ENCODE measurements at places on chromosomes 11 and 22.

GRCh38 chr11:70505761-70506657, 107.7 kb downstream of the CTTN start:
- no peak for DNase-seq

DNA sequence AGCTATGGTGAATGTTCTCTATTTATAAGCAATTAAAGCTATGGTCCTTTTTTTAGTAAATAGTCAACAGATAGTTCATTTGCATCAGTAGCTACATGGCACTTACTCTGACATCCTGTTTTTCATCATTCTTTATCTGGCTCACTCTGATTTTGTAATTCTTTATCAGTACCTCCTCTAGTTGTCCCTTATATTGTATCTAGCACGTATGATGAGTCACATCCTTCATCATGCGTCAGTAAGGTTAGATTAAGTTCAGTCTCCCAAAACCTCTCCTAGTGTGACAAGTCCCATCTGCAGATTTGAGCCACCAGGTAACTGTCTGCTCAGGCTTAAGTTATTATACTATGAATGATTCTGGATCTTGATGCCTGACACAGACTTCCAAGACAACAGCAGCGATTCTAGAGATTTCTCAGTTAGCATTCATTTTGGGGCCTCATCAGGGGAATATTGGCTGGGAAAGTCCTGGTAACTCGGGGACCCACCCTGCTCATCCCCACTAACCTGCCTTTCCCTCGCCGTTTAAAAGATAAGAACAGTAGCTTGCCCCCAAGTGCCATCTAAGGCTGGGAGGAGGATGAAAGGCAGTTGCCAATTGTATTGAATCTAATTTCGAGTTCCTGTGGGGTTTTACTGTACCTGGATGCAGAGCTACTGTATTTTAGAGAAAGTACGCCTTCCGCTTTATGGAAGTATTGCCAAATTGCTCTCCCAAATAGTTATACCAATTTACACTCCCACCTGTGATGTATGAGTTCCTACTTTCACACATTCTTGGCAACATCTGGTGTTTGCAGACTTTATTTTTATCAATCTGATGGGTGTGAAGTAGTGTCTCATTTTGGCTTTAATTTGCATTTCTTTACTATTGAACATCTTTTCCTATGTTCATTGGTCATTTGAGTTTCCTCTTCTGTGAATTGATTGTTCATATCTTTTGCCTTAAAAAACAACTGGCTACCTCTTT, 55.9 kb downstream of the ZC3H12C start:
- DNase-seq, result no peak

DNA sequence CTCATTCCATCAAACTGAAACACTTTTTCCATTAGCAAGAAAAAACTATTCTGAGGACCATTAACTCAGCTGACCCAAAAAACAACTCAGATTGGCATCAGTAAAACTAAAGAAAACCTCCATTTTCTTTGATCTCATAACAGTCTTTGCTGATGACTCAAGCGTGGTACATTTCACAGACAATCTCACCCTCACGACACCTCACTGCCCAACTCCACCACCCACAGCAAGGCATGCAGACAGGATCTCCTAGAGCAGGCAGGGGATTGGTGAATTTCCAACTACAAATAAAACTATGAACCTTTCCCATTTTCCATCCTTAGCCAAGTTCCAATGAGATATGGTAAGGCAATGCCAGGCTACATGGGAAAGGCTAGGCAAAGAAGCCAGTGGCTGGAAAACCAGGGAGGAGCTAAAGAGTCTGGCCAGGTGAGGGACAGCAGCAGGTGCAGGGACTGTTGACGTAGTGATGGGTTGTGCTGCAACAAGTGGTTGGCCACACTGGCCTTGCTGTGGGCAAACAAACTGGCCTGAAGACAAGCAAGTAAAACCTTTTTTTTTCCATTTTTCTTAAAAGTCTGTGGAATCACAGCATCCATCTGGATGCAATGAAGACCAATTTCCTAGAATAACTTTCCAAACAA, 97.2 kb downstream of the SERGEF start:
- no peak for DNase-seq

- no peak for DNase-seq
These were observed 66.0 kb downstream of the WNT7B start for GRCh38 chr22:45910928-45911467.

DNA sequence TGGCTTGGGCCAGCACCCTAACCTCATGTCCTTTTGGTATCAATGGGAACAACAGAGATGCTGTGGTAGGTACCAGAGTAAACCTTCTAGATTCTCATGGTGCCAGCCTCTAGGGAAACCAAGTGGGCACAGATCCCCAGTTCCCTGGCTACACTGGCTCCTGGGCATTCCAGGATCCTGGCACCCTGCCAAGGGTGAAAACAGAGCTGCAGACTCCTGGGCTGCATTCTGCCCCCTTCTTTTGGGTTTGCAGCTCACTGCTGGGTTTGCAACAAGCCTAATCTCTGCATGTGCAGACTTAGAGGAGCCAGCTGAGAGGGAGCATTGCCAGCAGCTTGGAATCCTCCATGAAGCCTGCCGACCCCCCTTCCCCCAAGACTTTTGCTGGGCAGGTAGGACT, 30.6 kb downstream of the PRDM11 start:
- DNase-seq, result no peak

GRCh38 chr11:45453721-45454120, 167.6 kb upstream of the SYT13 start:
- no peak for DNase-seq

DNA sequence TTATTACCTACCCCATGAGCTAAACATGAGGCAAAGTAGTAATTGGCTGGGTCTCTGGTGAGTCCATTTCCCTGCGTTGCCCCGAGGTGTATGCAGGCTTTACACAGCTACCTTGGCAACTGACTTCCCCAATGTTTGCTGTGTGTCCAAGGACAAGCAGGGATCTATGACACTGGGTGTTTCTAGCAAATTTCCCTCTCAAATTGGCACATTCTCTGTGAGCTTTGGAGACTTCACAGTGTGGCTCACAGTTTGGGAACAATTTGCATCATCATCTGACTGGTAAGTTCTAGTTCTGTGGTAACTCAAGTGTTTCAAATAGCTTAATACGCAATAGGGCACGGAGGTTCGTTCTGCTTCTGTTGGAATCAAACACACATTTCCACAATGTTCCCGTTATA, 12.5 kb downstream of the NNMT start:
- no peak for DNase-seq

DNA sequence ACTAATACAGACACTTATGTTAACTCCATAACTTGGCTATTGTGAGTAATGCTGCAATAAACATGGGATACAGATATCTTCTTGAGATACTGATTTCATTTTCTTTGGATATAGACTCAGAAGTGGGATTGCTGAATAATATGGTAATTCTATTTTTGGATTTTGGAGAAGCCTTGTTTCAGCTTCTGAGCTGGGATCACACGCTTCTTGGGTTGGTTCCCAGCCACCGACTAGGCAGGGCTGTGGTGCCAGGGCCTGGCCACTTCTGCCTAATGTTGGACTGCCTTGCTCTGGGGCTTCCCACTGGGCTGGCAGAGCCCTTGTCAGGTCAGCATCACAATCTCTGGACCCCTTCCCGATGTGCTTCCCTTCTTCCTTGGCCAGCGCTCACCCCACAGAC, 14.0 kb upstream of the MCHR1 start:
- DNase-seq, result no peak

GRCh38 chr11:61930933-61931332, 13.6 kb upstream of the RAB3IL1 start:
- DNase-seq, result no peak

DNA sequence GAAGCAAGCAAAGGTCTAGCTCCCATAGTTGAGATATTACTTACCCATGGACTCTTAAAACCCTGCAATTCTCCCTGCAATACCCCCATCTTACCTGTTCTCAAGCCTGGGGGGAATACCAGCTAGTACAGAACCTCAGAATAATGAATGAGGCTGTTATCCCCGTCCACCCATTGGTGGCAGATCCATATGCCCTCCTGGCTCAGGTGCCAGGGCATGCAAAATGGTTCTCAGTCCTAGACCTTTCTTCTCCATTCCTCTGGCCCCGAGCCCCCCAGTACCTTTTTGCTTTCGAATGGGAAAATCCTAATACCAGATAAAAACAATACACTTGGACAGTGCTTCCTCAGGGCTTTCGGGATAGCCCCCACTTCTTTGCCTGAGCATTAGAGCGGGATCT, 86.4 kb downstream of the PIWIL4 start:
- DNase-seq, result no peak

- no peak for DNase-seq
These were observed 75.3 kb downstream of the ST3GAL4 start for GRCh38 chr11:126430581-126431335.

- no peak for DNase-seq
These were observed 10.2 kb downstream of the PMM1 start for GRCh38 chr22:41579297-41579996.

DNA sequence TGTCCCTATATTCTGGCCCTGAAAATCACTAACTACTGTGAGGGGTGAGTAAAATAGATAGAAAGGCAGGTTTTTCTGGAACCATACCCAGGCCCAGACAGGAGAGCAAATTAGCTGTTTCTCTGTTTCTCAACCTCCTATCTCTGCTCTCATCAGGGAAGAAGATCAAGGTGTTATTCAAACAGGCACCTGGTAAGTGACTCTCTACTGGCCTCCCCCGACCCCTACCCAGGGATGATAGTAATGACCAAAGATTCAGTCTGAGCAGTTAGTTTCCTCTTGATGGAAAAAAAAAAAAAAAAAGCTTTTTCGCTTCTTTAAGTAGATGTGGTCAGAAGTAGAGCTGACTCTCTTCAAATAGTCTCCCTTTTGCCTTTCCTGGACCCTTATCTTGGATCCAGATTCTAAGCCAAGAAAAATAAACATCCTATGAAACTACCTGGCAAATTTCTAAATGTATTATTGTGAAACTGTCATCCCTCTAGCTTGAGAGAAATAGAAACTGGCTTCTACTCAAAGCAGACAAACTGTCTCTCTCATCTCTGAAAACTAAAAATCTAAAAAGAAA, 9.9 kb downstream of the LRRC4C start:
- no peak for DNase-seq

DNA sequence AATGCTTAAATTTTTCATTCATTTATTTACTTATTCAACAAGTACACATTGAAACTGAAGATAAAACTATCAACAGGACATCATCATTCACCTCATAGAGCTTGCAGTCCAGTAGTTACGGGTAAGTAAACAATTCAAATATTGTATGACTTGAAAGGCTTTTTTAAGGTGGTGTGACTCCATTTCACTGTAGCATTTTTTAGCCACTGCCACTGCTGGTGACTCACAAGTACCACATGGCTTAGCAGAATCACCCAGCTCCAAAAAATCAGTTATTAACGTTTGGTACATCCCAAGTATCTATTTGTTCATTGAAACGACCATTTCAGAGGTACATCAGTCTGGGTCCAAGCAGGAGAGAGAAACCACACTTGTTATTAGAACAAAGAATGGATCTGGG, 427.9 kb upstream of the DDI1 start:
- DNase-seq, result no peak

DNA sequence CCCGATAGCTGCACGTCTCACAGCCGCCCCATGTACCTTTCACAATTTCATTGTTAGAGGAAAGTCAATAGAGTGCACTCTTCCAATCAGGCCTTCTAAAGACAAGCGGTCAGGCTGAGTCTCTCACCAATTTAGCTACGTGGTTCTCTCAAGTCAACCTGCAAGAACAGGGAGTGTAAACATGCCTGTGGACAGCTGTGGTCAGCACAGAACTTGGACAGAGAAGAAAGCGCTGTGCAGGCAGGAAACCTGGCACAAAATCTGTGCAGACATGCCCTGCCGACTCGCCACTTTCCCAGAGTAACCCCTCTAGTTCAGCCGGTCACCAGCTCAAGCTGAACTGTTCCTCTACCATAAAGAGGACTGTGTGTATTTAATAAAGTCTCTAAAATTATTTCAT, 39.5 kb downstream of the CHKA start:
- DNase-seq, result no peak

DNA sequence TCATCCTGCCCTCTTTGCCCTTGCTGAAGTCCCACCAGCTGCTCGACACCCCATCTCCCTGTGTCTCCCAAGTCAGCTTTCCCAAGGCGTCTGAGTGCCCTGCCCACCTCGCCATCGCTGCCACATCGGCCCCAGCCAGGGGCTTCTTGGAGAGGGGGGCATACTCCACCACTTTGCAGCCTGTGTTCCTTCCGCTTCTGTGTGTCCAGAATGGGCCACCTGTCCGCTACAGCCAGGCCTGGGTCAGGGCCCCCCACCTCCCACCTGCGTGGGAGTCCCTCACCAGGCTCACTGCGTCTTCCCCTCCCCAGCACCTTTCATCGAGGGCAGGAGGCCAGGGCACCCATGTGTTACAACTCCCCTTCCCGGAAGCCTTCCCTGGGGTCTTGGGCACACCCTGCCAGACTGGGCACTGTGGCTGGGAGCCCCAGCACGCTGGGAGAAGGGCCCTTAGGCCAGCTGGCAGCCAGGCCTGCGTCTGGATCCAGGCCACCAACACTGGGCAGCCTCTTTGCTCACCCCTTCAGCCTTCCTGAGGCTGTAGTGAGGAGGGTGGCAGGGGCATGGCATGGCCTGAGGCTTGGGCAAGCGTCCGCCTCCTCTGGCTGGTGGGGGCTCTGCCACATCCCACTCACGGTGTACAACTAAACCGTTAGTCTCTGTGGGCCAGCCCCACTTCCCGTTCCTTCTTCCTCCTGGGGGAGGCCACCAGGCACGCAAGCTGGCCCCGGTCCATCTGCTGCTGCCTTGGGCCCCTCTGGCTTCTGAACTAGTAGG, 13.4 kb downstream of the CPT1A start:
- DNase-seq, result no peak

GRCh38 chr11:65787649-65788622, 1.1 kb downstream of the OVOL1 start:
- DNase-seq, result no peak

GRCh38 chr11:69899957-69900821, 81.0 kb upstream of the FGF3 start:
- DNase-seq, result no peak

Measured in NCI-H1694 treated with DMSO at 0.1 percent for 48 hours (cell line).